Osteocyte (in vitro differentiated cells): ENCODE measurements at places on chromosomes 6 and 20.

DNA sequence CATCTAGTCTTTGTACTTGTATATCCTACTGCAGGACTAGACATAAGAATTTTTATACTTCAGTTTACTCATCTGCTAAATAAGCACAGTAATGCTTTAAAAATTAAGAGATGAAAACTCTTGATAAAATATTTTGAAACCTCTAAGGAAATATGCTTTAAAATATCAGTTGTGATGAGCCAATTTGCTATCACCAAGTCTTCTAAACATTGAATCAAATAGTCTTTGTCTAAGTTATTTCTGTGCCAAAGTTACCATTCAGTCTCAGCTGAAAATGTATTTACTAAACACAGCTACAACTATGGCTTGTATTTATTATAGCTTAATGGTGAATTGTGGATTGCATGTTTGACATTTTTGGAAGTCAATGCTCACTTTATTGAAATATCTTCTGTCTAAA lies 46.2 kb upstream of the RFPL4B start:
- no peak for DNase-seq

- DNase-seq = no peak
These were observed 115.0 kb downstream of the TAF4 start for GRCh38 chr20:61950641-61951071.

DNA sequence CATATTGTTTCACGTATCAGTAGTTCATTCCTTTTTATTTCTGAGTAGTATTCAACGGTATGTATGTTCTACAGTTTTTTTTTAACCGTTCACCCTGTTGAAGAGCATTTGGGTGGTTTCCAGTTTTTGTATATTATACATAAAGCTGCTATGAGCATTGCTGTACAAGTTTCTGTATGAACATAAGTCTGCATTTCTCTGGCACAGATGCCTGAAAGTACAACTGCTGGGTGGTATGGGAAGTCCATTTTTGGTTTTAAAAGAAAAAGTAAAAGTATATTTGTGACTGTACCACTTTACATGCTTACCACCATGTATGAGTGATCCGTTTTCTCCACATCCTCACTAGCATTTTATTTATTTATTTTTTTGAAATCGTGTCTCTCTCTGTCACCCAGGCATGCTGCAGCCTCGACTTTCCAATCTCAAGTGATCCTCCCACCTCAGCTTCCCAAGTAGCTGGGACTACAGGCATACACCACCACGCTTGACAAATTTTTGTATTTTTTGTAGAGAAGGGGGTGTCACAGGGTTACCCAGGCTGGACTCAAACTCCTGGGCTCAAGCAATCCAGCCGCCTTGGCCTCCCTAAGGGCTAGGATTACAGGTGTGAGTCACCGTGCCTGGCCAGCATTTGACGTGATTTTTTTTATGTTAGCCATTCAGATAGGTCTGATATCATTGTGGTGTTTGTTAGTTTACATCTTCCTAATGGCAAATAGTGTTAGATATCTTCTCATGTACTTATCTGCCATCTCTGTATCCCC lies 11.0 kb upstream of the SIM1 start:
- DNase-seq = no peak

DNA sequence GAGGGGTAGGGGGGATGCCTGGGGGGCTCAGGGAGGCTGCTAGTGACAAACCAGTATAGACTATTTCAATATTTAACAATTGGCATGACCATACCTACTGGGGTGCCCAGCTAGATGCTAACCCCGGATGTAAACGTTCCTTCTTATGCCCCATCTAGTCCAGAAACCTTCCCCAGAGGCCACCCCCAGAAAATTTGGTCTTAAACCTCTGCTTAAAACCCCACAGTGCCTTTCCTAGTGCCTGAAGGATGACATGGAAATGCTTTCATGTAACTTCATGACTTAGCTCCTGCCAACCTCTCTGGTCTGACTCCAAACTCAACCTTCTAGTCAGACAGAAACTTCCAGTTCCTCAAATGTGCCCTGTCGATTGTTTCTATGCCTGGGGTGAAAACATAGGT lies 52.0 kb downstream of the JPH2 start:
- no peak for DNase-seq

DNA sequence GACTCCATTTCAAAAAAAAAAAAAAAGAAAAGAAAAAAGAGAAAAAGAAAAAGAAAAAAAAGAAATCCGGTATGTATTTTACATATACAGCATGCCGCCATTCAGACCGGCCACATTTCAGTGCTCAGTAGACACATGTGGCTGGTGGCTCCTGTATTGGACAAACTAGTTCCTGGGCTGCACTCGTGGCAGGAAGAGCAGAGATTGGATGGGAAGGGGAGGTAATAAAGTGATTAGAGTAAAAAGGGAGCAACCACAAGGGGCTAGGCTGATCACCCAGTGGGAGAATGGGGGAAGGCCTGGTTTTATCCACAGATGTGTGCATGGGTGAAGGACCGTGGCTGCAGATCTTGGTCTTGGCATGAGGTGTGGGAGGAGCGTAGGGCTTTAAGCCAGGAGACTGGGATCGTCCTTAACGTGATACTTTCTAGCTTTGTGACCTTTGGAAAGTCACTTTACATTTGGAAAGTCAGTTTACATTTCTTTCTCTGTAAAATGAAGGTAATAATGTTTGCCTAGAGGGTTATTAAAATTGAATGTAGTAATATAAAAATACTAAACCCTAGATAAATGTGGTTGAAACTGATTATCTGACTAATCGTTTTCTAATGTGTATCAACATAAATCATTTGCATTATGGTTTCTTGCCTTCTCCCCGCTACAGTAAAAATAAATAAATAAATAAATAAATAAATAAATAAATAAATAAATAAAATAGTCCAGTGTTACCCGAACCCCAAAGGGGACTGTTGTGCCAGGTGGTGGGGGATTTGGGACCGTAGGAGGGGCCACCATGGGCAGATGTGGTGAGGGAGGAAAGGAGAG lies 869 bp upstream of the TRIM15 start:
- no peak for DNase-seq

- peak; percentile 78 for DNase-seq
These were observed 152.7 kb downstream of the DLL1 start for GRCh38 chr6:170137911-170138910.

DNA sequence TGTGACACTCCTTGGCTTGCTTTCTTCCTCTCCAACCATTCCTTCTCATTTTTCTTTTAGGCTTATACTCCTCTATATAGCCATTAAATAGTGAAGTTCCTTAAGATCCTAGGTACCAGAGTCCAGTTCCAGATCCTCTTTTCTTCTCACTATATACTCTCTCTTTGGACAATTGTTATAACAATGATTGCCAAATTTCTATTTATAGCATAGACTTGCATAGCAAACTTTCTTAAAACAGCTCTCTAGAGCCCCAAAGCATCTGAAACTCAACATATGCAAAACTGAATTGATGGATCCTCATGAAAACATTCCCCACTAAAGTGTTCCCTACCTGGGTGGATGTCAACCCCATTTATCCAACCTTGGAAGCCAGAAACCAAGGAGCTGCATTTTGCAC lies 13.4 kb downstream of the PHIP start:
- DNase-seq = no peak

- no peak for DNase-seq
These were observed 51.1 kb downstream of the MYLIP start for GRCh38 chr6:16179970-16180431.

GRCh38 chr20:46083531-46084061 lies 6.2 kb downstream of the NCOA5 start:
- DNase-seq = no peak

DNA sequence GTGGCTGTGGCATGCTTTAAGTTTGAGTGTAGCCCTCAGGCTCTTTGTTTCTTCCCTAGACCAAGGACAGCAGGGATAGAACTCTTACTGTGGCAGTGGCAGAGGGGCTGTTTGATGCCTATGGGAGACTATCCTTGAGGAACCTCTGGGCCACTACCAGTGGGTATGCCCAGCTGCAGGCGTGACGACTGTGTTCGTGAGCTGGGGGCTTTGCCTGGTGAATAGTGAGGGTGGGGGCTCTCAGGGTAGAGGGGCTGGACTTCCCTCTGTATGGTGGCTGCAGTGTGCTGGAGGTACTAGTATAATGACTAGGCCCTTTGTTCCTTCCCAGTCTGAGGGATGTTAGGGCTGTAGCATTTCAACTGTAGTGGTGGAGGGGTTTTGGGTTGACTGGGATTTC lies 1242.0 kb downstream of the KHDRBS2 start:
- no peak for DNase-seq

DNA sequence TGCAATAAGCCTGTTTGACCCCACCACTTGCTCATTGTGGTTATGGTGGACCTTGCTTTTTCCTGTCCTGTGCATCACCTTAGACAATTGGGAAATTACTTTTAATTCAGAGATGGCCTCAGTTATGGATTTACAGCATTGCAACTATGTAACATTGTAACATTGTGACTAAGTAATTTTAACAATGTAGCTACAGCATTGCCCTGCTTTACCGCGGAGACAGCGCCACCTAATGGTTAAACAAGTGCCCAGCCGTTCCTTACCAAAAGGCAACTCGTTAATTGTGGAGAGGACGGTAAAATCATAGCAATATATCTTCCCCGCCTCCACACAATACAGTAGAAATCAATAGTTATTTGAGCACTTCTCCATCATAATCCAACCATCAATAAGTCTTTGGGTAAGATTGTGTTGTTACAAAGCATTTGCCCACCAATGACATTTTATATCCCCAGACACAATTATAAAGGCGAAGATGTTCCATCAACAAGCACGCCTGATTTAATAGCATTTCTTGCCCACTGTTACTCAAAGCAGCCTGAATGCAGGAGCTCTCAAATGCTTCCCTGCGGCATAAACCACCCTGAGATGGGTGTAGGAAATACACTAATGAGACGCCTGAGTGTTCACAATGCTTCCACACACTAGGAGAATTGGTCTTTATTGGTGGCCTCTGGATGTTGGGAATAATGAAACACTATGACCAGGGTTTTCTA lies 93.7 kb downstream of the PROKR2 start:
- no peak for DNase-seq

DNA sequence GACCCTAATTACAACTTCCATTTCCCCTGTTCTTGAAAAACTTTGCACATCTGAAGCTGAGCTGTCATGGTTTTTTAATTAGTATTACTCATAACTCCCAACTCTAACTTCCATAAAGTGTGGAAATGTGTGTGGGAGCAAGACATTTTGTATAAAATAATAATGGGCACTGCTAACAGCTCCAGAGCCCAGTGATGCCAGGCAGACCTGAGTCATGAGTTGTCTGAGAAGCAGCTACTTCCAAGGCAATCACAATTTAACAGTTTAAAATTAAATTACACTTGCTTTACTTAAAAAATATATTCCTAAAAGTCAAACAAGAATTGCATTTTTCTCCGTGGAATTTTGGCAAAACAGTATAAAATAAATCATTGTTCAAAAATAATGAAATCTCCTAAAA lies 6.4 kb downstream of the SLC2A12 start:
- no peak for DNase-seq
